ENCODE measurements at places on chromosomes 4 and X. TPM values are rescaled to one million over a fixed set of nuclear protein-coding genes. Genes with fewer than 3 reads are reported as not detected.

- DNase-seq = peak; percentile 93
These were observed 37.0 kb upstream of the FAM156A start for GRCh38 chrX:52995135-52995986.

GRCh38 chr4:53205970-53206369, 159.9 kb downstream of the SCFD2 start:
- no peak for DNase-seq

DNA sequence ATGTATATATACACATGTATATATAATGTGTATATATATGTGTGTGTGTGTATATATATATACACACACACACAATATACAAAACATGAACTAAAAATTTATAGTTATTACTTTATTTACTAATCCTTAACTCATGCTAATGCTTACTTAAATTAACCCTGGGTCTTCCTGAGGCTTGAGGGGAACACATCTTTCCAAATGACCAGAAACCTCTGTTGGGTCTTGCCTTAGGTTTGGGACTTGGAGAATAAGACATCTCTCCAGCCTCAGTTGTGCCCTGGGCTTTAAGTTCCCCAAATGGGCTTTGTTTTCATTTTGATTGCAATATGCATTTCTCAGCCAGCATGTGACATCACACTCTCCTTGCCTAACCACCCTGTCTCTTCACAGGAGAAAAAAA, 7.7 kb downstream of the GEMIN8 start:
- DNase-seq = no peak

DNA sequence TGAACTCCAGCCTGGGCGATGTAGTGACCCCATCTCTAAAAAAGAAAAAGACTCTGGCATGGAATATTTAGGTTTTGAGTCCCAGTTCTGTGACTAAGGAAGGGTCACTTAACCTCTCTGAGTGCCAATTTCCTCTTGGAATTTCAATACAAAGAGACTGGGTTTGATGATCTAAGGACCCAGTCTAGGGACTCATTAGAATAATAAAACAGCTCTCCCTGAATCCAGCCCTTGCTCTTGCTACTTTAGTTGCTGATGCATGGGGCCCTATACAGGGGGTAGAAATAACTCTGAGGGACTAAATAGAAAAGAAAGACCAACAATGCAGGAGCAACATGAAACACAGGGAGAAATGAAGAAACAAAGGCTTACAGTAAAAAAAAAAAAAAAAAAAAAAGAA, 12.6 kb downstream of the C4orf54 start:
- no peak for DNase-seq

- DNase-seq = no peak
These were observed 6.3 kb upstream of the DCHS2 start for GRCh38 chr4:154497889-154498288.

DNA sequence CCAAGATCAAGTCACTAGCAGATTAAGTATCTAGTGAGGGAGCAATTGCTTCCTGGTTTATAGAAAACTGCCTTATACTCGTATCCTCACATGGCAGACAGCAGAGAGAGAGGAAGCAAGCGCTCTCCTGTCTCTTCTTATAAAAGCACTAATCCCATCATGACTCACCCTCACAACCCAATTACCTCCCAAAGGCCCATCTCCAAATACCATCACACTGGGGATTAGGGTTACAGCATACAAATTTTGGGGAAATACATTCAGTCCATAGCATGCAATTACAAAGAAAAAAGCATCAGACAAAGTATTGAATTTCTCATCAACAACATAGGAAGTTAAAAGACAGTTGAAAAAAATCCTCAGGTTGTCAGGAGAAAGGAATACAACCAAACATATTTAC, 292.6 kb downstream of the IQCM start:
- DNase-seq = no peak

GRCh38 chr4:78749972-78750727, 26.0 kb upstream of the BMP2K start:
- no peak for DNase-seq

DNA sequence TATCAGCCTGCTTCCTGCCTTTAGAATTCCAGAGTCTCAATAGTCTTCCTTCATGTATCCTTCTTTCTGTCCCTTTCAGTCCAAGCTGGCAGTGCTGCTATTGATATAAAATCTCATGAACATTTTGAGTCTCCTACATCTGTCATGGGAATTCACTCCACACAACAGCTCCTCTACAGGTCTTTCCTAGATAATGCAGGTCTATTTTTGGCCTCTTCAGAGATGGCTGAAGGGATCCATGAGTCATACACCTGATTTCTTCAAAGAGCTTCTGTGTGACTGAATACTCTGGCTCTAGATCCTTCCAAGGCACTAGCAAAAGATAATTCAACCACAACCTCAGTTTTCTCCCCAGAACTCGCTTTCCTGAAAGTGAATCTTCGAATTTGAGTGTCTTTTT, 115.4 kb downstream of the STPG2 start:
- DNase-seq = no peak

DNA sequence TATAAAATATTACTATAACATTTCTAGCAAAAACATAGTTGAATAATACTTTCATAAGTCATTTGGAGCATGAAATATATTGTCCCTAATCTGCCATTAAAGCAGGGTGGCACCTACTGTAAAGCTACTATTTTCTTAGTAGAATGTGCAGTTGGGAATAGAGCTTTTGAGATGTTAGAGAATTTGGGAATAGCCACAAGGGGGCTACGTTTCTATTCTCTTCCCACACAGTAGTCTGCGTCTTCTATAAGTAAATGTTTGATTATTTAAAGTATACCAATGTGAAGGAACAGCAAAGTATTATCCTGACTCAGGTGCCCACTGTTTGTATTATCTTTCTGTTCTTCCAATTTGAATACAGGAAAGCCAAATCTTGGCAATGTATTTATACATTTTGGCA, 323.2 kb upstream of the GIMD1 start:
- no peak for DNase-seq

The SLC4A4 gene
- total RNA-seq = 3.1 TPM

The CEP44 gene
- 25.1 TPM for total RNA-seq

The AADAT gene
- total RNA-seq = not detected

The PDZD4 gene
- 0.88 TPM for total RNA-seq

The HSFX1 gene
- 1.1 TPM for total RNA-seq

The ALB gene
- total RNA-seq = not detected

The PABPC4L gene
- not detected for total RNA-seq

Measured in activated CD4-positive, alpha-beta memory T cell treated with anti-CD3 and anti-CD28 coated beads, Interleukin-2, amount 10 ng/mL, durations not matched to agents 7 days and 5 days (primary cell).